ENCODE measurements at places on chromosomes 7 and 10. TPM values are rescaled to one million over a fixed set of nuclear protein-coding genes. Genes with fewer than 3 reads are reported as not detected.

CLDN4 gene
- total RNA-seq: 0.54 TPM

SAP25 gene
- total RNA-seq: 8.0 TPM

ZNF804B gene
- total RNA-seq: 0.10 TPM

SPRN gene
- 2.0 TPM for total RNA-seq

ZNF736 gene
- 9.6 TPM for total RNA-seq

NPSR1 gene
- not detected for total RNA-seq

GRCh38 chr7:88969167-88969566 is 173.6 kb upstream of the TEX47 start:
- no peak for DNase-seq

GRCh38 chr10:35998026-35998425 is 355.9 kb upstream of the FZD8 start:
- no peak for DNase-seq

DNA sequence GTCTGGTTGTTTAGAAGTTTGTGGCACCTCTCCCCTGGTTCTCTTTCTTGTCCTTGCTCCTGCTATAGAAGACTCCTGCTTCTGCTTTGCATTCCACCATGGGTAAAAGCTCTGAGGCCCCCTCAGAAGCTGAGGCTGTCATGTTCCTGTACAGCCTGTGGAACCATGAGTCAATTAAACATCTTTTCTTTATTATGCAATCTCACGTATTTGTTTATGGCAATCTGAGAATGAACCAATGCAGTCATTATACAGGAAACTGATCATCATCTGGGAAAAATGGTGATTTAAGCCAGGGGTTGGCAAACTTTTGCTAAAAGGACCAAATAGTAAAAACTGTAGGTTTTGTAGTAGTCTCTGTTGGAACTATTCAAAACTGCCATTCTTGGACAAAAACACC is 175.4 kb downstream of the CSTF2T start:
- no peak for DNase-seq

DNA sequence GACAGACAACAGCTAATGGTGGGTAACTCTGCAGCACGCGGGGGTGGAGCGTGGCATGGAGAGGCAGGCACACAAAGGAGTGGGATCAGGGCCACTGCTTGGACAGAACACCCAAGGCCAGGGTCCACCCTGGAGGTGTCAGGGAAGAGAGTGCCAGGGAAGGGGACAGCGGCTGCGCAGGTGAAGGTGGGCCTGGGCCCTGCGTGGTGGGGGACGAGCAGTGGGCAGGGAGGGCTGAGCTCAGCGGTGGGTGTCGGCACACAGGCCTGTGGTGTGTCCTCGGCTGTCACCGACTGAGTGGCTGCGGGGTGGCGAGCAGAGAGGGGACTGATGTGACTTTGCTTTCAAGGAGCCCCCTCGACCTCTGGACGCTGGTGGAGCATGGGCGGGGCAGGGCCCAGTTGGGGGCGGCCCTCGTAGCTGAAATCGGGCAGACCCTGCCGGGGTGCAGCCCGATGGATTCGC is 8.4 kb upstream of the SCART1 start:
- no peak for DNase-seq

DNA sequence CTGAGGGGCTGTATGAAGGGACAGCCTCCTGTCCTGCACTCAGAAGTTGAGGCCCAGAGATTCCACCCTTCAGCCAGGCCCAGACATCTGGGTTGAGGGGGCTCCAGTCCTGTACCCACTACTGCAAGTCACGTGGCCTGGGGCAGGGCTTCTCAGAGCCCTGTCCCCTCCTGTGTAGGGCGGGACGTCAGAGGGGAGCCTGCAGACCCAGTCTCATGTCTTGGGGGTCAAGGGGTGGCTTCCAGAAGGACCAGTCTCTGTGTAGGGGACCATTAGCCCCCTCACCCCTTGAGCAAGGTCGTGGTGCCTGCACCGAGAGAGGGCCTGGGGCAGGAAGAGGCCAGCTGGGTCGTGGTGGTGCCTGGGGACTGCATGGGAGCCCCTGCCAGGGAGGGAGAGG is 593 bp upstream of the PILRA start:
- no peak for DNase-seq

DNA sequence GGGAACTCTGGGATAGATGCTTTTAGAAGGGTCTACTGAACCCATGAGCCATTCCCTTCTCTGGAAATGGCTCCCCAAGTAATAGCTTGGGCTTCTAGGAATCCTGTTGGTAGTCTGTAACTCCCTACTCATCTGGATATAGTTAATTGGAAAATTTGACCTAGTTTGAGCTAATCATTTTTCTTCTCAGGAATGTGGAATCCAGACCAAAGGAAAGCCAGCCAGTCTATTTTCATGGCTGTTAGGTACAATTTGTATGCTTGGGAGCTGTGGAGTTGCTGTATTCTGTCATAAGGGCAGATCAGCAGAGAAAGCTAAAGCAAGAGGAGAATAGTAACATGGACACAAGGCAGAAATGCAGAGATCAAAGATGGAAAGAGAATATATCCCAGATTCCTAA is 71.6 kb upstream of the C1GALT1 start:
- DNase-seq: no peak

GRCh38 chr10:70115948-70116682 is 16.5 kb downstream of the AIFM2 start:
- DNase-seq: peak; percentile 65

DNA sequence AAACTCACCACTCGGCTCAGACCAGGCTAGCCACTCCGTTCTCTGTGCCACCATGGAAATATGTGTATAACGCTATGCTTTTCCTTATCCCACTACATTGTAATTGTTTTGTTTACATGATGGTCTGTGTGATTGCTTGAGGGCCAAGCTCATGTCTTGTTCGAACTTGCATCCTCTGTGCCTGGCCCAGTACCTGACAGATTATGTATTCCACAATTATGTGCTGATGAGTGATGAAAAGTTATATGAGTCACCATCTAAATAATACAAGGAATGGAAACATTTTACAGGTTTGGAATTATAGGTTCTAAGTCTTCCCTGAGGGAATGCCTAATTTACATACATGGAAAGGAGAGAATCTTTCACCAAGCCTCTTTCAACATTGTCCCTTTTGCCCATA is 137.4 kb downstream of the C7orf25 start:
- DNase-seq: no peak

GRCh38 chr7:20383351-20383750 is 52.7 kb downstream of the ITGB8 start:
- DNase-seq: no peak

- no peak for DNase-seq
Measured at GRCh38 chr10:4776234-4776638, 49.8 kb upstream of the AKR1E2 start.

GRCh38 chr7:123308254-123308951 is 108.6 kb upstream of the SLC13A1 start:
- DNase-seq: no peak

DNA sequence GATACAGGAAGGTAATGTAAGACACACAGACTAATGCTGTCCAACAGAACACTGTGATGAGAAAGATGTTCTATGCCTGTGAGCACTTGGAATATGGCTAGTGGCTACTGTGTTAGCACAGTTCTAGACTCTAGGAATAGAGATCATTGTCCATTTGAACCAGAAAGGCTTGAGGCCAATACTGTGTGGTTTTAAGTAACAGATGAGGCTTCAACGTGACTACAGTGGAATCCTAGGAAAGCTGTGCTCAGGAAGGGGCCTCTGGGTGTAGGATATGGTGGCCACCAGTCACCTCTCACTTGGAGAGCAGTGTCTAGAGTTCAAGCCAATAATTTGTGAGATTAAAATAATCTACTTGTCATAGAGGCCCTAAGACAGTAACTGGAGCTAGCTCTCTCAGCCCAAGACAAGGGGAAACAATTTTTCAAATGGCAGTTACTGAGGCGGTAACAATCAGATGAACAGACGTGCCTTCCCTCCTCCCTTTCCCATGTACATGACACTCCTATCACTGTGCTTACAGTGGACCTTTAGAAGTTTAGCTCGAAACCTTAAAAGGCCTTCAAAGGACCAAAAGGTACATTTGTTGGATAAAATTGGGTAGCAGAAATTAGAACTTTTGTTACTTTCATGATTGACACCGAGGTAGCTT is 10.2 kb downstream of the ZDHHC16 start:
- DNase-seq: no peak

DNA sequence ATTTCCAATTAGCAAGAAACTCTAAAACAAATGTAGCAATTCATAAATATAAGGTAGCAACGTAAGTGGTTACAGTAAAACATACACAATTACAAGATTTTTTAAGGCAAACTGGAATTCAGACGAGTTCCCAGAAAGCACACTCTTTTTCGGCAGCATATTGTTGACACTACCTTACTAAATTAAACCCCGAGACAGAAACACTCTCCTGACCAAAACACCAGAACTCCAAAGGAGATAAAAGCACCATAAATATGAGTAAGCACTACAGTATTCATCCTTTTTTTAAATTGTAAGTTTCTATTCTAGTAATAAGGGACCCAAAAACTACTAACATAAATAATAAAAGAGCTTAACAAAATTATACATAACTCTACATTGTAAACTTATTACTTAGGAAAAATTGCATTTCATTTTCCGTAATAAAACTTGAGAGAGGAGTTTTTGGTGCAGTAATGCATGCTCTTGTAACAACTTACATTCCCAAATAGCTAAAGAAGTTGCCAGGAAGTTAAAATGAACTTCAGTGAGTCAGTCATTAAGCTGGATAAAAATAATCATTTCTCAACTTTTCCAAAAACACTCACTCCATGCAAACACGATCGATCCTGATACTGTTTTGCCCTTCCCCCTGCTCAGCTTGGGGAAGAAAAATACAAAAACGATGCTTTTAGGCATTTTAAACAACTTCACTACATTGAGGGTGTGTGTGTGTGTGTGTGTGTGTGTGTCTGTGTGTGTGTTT is 2.0 kb downstream of the PIP4K2A start:
- no peak for DNase-seq

GRCh38 chr7:39644170-39644569 is 20.8 kb downstream of the RALA start:
- no peak for DNase-seq

GRCh38 chr7:50584386-50584785 is 19.2 kb upstream of the DDC start:
- DNase-seq: no peak

GRCh38 chr7:36562121-36562520 is 162.2 kb downstream of the AOAH start:
- DNase-seq: no peak

DNA sequence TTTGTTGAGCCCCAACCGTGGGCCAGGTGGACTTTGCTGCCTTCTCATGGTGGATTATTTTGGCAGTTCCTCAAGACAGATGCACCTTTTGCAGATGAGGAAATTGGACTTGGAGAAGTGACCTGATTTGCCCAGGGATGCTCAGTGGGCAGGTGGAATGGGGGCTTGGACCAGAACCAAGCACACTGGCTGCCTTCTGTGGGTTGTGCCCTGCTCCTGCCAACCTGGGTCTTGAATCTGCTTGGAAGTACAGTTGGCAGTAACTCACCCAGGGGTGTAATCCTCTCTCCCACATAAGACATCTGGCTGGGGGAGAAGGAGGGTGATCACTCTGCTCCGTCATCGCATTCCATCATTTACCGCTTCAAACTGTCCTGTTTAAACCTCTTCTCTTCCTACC is 110.5 kb upstream of the GPR26 start:
- DNase-seq: no peak

DNA sequence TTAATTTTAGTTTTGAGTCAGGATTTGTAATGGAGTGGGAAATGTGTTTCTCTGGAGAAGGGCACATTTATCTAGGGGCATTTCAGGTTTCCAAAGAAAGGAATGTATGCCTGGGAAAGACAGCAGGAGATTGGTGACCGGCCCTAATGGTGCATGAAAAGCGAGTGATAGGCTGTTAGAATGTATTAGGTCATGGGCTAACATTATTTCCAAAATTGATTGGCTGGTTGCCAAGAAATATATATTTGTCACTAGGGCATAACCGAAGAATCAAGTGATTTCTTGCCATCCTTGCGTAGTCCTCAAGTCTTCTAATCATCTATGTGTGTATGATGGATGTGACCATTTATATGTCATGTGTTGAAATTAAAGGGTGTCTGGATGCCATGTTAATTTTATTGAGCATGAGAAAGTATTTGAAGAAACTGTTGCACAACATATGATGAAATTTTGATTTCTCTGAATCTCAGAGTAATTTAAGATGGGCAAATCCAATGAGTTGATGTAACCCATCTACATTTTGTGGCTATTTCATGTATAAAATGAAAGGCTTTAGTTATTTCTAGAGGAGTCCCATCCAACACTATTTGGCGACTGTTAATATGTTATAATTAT is 248.4 kb downstream of the BMPER start:
- DNase-seq: no peak

DNA sequence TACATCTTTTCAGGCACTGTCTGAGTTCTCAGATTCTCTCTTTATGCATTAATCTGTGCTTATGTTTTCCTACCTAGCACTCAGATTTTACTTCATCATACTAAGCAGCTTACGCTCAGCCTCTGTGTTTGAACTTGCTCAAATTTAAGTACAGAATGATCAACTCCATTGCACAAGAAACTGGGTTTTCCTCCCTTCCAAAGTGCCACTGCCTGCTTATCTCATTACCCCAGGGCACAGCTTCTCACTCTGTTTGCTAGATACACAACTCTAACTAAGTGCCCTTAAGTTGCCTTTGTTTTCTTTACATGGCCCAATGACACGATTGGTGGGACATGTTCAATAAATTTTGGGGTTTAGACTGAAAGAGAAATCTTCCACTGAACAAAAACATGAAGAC is 267.7 kb downstream of the GFRA1 start:
- DNase-seq: no peak

DNA sequence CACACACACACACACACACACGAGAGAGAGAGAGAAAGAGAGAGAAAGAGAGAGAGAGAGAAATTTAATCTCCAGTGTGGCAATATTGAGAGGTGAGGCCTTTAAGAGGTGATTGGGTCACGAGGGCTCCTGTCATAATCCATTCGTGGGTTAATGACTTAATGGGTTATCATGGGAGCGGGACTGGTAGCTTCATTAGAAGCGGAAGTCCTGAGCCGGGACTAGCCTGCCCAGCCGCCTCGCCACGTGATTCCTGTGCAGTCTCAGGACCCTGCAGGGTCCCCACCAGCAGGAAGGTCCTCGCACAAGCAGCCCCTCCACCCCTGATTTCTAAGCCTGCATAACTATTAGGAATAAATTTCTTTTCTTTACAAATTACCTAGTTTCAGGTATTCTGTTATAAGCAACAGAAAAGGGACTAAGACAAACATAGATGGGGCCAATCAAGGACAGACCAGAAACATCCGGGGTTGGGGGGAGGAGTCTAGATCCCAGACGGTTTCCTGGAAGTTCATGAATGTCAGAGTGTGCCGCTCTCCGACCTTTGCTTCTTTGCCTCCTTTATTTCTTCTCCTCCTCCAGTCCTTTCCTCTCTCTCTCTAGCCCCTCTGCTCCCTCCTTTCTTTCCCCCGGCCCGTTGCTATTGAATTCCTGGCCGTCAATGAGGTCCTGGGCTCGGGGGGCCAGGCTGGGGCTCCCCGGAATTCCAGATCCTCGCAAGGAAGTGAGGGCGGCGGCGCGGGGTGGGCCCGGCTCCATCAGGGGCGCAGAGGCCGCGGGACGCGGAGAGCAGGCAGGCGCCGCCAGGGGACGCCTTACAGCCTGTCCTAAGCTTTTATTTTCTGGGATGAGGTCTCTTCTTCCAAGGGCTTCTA is 146.8 kb downstream of the CYP26A1 start:
- DNase-seq: no peak

All from glutamatergic neuron (in vitro differentiated cells).